ENCODE measurements at places on chromosomes 3 and 15.

DNA sequence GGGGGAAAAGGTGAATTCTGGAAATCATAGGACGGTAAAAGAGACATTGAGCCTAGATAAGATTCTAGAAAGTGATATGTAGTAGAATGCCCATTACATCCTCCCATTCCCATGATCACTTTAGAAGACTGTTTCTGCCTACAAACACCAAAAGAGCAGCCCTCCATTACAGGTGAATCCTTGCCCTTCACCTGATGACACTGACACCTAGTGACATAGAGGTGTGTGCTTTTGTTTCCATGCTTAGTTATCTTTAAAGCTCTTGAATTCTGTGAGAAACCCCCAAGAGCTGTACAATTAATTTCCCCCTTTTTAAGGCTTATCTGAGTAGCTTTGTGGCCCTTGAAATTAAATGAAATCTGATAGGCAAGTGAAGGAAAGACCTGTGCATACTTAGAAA is 8.3 kb upstream of the BBX start:
- DNase-seq: no peak

DNA sequence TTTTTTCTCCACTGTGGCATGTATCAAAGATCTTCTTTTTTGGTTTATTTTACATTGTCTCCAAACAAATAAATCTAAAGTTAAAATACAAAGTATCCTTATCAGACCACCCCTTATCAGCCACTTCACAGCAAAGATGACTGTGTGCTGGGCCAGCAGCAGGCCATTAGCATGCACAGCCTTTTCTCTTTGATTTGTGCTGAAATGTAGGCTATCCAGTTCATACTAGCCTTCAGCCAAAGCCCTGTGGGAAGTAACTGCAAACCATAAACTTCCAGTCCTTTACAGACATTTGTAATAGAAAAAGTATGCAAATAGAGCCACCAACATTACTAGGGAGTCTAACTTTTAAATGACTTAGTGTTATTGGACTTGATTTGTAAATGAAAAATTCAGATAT is 816.3 kb downstream of the FHIT start:
- DNase-seq: no peak

DNA sequence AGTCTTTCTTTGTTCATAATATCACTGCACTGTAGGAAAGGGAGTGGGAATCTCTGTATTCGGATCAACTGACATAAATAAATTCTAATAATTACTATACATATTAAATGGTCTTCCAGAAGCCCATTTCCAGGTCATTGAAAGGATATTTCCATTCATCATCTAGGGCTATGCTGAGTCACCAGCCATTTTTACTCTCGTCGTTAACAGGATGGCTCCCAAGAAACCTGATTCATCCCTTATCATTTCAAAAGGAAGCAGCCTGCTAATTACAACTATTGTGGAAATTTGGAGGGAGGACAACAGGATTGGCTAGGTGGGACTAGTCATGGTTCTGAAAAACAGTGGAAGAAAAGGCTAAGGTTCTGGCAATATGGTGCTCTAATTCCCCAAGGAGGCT is 13.6 kb downstream of the GMNC start:
- no peak for DNase-seq

- DNase-seq: no peak
Measured at GRCh38 chr3:184440151-184440550, 60.3 kb downstream of the CHRD start.

DNA sequence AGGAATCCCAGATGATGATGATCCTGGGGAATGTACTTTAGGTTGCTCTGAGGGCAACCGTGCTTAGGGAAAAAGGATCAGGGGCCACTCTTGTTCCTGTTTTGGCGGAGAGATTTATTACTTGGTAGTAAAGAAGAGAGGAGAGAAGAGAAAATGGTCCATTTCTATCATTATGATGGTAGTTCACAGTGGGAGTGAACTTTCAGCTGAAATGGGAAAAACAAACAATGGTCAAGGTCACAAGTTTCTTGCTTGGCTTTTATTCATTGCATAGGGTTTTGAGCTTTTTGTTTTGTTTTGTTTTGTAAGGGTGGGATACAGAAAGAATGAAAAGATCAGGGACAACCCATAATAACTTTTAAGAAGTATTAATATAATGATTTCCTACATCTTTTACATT is 7.7 kb upstream of the UMPS start:
- DNase-seq: no peak

DNA sequence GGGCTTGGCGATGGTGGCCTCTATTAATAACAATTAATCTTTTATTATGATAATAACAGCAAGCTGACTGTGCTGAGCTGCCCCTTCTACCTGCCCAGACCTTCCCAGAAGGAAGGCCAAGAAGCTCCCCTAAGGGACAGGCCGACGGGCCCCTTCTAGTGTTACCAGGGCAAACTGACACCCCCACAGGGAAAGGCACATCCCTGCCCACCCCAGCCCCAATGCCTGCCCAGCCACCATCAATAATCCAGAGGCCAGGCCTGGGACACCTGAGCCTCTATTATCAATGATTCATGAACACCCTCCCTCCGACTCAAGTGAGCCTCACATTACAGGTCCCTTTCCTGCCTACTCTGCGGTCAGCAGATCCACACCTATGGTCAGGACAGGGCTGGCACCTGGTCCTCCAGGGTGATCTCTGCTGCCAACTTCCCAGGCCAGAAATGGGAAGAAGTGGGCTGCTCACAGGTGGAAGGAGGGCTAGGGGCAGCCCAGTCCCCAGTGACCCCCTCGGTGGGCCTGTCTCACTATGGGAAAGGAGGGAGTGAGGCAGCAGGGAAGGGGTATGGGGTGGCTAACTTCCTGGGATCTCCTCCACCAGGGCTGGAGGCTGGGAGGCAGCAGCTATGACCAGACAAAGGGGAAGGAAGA is 1.8 kb downstream of the TWF2 start:
- no peak for DNase-seq

- peak; percentile 63 for DNase-seq
Measured at GRCh38 chr3:194930377-194931204, 244.9 kb downstream of the FAM43A start.

- no peak for DNase-seq
Measured at GRCh38 chr3:96833301-96833700, 18.9 kb downstream of the EPHA6 start.

DNA sequence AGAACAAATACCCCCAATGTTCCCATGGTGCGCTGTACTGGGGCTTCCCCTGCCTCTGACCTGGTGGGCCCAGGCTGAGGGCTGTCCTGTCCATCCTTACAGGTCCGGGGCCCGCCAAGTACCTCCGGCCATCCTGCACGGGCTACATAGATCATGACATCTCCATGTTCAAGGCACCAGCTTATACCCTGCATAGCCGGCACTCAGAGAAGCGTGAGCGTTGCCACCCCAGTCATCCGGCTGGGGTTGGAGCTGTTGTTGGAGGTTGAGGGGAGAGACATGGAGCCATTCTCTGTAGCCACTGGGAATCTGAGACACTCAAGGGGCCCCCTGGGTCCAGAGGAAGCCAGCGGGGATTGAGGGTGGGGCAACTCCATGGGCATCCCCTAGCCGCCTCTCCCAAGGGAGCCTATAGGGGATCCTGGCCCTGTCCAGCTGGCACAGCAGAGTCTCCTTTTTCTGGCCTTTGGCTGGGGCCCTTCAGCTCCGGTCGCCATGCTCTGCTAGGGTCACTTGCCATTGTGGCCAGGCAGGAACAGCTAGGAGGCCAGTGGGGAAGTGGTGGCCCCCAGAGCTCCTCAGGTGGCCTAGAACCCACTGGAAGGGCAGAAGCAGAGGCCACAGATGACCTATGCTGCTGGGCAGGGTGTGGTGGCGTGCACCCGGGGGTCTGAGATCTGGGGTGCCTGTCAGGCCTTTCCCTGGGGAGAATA is 12.5 kb upstream of the CSPG4 start:
- DNase-seq: no peak

- no peak for DNase-seq
Measured at GRCh38 chr3:49877716-49878115, 8.0 kb upstream of the CAMKV start.

DNA sequence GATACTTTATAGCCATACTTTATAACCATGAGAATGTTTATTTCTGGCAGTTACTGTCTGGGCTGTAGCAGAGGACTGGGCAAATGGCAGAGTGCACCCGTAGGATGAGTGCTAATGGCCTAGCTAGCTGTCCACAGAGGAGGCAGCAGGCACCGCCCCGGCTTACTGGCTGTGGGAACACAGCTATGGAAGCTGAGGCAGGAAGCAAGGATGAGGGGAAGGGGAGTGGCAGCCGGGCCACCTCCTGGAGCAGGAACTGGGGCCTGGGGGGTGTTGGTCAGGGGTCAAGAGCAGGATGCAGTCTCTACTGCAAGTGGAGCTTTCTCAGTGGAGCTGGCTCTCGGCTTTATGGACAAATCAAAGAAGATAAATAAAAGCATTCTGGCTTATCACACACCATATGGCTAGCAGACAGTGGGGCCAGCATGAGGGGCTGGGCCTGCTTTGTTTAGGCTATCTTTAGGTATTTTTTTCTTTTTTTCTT is 316.8 kb upstream of the CTDSPL start:
- DNase-seq: no peak

DNA sequence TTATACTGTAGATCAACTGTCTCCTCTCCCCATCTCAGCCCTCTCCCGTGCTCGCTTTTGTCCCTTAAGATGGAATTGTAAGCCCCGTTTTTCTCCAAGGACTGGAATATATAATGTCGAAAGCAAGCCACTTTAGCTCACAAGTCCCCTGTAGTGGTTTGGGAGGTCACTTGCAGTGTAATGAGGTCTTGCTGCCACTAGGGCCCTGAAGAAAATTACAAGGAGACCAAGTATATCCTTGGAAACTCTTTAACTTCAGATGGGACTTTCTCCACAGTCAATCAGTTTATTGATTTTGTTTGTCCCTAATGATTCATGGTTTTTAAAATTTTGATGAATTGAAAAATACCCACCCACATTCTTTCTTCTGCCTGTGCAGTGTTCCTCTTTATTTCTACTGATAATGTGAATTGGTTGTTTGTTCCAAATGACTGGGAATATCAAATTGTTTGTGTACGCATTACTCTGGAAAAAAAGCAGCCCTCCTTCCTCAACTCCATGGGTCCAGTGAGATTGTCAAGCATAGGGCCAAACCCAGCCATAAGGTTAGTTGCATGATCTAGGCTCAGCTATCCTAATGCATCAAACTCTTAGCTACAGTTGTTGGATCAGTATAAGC is 294.8 kb downstream of the MCTP2 start:
- DNase-seq: no peak

DNA sequence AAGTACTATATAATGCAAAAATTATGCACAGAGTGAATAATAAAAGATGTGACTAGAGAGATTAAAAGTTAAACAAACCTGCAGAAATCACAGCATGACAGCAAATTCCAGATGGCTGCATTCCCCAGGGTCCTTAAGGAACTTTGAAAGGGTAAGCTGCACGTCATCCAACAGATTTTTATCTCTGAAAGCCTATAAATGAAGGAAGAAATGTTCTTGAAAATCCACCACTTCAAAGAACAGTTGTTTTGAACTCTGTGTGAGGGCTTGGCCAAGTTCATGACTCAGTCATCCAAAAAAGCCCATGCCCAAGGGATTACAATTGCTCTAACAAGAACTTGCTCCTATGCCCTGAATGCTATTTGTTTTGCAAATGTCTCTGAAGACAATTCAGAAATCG is 603.6 kb downstream of the PLOD2 start:
- no peak for DNase-seq

DNA sequence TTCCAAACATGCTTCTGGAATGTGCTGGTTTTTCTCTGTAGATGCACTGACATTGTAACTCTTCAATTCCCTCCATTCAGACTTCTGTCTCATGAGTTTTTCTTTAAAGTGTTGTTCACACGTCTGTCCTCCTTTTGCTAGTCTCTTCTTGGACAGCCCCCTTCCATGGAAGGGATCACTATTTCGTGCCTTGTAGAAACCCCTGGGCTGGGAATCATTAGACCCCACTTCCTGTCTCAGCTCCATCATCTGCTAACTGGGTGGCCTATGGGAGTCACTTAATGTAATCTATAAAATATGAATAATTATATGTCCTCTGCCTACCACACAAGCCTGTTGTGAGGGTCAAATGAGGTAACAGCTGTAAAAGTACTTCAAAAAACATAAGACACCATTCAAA is 110.6 kb downstream of the THSD4 start:
- DNase-seq: no peak

DNA sequence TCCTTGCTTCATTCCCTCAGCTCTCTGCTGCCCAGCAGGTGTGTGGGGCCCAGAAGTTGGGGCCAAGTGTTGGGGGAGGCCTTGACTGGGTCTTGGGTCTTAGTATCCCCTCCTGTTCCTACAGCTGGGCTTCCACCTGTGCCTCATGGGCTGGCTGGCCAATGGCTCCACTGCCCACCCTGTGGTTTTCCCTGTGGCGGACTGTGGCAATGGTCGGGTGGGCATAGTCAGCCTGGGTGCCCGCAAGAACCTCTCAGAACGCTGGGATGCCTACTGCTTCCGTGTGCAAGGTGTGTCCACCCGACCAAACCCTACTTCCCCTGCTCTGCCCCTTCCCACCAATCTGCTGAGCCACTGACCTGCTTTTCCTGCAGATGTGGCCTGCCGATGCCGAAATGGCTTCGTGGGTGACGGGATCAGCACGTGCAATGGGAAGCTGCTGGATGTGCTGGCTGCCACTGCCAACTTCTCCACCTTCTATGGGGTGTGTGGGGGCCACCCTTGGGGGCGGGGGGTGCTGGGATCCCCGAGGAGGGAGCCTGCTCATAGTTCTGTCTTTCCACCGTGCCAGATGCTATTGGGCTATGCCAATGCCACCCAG is 10.9 kb downstream of the NT5DC2 start:
- DNase-seq: no peak

GRCh38 chr3:105653868-105654267 is 214.9 kb downstream of the CBLB start:
- no peak for DNase-seq

DNA sequence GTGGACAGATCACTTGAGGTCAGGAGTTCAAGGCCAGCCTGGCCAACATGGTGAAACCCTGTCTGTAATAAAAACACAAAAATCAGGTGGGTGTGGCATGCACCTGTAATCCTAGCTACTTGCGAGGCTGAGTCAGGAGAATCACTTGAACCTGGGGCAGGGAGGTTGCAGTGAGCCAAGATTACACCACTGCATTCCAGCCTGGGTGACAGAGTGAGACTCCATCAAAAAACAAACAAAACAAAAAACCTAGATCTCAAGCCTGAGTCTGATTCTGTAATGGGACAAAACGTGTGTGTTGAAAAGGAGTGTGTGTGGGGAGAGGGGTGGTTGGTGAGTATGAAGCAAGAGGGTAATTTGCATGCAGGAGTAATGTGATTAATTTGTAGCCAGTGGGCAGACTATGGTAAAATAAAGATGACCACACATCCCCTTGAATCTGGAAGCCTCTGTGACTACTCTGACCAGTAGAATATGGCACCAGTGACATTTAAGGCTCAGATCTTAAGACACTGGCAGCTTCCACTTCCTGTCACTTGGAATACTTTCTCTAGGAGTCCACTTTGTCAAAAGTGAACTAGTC is 18.4 kb upstream of the OPA1 start:
- no peak for DNase-seq

- no peak for DNase-seq
Measured at GRCh38 chr15:77839456-77839855, 206.7 kb upstream of the LINGO1 start.

DNA sequence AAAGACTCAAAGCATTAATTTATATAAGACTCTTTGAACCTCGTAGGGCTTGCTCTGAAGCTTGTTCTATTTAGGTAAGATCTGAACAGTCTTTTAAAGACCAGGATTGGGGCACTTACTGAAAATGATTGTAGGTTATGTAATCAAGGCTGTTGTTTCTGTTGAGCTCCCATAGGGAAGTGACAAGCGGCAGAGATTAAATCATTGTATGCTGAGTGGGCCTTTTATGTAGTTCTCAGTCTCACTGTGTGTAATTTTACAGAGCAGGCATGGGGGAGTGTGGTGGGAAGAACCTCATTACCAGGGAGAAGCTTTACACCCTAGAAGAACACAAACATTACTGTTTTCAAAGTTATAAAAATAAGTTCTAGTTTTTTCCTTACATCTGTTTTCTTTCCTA is 160.0 kb upstream of the SNTN start:
- DNase-seq: no peak
